ENCODE measurements at places on chromosomes 1 and 21.
A peak's percentile ranks its signal among the peaks of the same experiment; 100 is the strongest.

GRCh38 chr1:198876371-198876871 lies 237.6 kb downstream of the PTPRC start:
- no peak for DNase-seq

DNA sequence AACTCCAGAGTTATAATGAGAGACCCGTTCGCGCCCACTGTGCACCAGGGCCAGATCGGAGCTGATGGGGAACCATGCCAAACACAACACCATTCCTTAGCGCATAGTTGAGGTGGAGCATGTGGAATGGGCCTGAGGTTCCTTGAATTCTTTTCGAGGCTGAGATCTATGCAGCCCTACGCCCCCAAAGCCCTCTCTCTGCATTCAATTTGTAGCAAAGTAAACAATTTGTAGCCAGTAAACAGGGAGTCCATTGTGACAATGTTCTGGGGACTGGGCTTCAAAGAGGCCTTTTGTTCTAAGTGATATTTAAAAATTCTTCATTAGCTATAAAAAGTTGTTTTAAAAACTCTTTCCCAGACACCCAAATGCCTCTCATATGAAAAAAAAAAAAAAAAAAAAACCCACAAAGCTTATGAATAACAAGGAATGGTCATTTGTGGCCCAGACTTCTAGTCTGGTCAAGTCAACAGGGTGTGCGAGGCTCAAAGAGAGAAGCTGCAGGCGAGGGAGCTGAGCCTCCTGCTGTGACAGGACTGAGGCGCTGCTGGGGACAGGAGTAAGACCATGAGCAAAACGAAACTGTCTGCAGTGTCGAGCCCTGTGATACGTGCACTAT lies 30.6 kb upstream of the KCNE2 start:
- DNase-seq = no peak

GRCh38 chr1:219149953-219150352 lies 23.7 kb upstream of the LYPLAL1 start:
- DNase-seq = no peak

- DNase-seq = peak; percentile 40
These were observed at the start of gene MAN1A2 for GRCh38 chr1:117367046-117368025. MAN1A2 (plus strand) TSS chr1:117367449; CDS start chr1:117368184, 735 bp downstream.

DNA sequence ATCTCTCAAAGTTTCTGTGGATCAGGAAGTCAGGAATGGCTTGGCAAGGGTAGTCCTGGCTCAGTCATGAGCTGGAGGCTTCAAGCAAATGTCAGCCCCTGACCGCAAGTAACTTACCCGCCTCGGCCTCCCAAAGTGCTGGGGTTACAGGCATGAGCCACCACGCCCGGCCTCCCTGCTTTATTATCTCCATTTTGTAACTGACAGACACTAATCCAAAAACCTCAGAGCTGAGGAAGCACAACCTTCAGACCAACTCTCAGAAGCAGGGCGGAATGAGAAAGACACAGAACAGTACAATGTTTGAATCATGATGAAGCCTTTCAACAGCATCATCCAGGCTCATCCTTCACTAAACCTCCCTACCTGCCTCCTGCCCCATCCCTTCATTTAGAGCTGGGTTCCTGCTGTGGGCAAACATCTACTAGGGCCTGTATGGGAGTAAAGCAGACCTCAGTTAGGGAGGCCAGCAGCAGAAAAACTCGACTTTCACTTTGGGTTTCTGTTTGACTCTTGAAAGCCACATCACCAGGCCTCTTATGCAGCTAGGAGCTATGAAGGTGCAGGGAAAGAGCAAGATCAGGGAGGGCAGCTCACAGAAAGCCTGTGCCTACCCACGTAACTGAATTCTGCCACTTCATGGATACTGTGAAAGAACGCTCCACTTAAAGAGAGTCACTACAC lies 84.4 kb upstream of the RAB4A start:
- no peak for DNase-seq

- no peak for DNase-seq
These were observed 179.3 kb downstream of the KAZN start for GRCh38 chr1:14777516-14778506.

DNA sequence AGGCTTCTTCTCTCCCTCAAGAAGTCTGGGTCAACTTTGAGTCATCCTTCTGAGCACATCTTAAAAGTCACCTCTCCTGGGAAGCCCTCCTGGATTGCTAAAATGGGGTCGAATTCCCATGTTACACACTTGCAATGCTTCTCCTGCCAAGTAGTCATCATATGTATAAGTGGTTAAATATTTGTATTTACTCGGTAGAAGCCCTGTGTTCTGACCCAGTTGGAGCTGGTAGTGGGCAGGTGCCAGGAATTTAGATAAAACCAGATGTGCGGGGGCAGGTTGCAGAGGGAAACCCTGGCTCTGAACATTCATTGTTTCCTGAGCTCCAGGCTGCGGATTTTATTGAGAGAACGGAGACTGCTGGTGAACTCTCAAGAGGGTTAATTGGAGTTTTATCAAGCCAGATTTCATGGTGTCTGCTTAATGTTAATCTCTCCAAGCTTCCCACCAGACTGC lies 52.8 kb upstream of the RPL11 start:
- no peak for DNase-seq

DNA sequence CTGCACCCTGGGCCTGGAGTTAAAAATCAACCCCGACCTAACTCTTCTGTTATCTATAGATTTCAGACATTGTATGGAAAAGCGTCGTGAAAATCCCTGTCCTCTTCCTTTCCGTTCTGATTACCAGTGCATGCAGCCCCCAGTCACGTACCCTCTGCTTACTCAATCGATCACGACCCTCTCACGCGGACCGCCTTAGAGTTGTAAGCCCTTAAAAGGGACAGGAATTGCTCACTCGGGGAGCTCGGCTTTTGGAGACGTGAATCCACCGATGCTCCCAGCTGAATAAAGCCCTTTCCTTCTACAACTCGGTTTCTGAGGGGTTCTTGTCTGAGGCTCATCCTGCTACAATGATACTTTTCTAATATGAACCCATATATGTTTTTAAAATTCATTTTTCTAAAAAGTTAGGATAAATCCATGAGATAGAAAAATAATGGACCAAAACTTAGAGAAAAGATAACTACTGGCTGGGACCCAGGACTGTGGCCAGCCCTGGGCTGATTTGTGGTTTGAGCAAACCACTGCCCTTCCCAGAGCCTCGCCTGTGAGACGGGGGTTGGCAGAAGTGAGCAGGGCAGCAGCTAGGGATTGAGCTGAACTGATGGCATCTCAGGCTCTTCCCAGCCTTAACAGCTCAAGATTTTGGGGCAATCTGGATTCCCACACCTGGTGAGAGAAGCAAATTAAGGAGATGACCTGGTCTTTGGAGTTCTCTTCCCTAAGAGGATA lies 5.0 kb downstream of the UQCRHL start:
- DNase-seq = no peak

GRCh38 chr1:84632673-84633434 lies 57.4 kb downstream of the SSX2IP start:
- DNase-seq = no peak

GRCh38 chr1:221888218-221888617 lies 146.3 kb upstream of the DUSP10 start:
- DNase-seq = no peak

DNA sequence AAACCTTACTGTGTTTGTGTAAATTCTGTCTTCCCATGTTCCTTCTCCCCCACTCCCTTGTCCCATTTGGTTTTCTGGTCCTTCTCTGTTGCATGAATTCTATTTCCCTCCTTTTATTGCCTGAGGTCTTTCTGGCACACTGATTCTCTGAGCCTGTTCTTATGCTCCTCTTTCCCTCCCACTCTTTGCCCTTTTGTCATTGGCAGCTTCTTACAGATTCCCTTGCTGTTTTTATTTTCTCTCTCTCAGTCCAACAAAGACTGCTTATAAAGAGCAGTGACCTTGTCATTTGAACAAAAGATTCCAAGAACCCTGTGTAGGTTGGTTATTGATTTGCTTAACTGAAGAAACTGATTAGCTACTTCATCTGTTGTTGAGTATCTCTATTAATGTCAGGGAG lies 49.7 kb downstream of the GPR52 start:
- no peak for DNase-seq

Measured in stimulated activated CD4-positive, alpha-beta T cell treated with anti-CD3 and anti-CD28 coated beads, Interleukin-1b, Interleukin-23, amount 100 ng/mL, for 1 hour (primary cell).